ENCODE measurements at places on chromosomes 4 and X. TPM values are rescaled to one million over a fixed set of nuclear protein-coding genes. Genes with fewer than 3 reads are reported as not detected.

GRCh38 chr4:151745481-151746231 lies 15.2 kb downstream of the GATB start:
- DNase-seq, result no peak

DNA sequence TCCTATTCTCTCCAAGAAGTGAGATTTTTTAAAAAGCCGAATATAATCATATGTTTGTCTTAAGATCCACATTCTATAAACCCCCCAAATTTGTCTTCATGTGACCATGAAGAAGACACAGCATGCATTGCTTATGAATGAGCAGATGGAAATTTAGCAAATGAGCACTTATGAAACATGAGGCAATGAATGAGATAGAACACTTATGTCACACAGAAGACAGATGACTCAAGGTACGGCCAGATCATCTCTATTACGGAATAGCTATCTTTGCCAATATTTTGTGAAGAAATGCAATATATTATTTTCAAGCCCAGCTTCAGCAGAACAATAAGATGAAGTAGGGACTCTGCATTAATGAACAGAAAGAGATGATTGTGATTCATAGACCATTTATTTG lies 21.4 kb downstream of the PHEX start:
- no peak for DNase-seq

DNA sequence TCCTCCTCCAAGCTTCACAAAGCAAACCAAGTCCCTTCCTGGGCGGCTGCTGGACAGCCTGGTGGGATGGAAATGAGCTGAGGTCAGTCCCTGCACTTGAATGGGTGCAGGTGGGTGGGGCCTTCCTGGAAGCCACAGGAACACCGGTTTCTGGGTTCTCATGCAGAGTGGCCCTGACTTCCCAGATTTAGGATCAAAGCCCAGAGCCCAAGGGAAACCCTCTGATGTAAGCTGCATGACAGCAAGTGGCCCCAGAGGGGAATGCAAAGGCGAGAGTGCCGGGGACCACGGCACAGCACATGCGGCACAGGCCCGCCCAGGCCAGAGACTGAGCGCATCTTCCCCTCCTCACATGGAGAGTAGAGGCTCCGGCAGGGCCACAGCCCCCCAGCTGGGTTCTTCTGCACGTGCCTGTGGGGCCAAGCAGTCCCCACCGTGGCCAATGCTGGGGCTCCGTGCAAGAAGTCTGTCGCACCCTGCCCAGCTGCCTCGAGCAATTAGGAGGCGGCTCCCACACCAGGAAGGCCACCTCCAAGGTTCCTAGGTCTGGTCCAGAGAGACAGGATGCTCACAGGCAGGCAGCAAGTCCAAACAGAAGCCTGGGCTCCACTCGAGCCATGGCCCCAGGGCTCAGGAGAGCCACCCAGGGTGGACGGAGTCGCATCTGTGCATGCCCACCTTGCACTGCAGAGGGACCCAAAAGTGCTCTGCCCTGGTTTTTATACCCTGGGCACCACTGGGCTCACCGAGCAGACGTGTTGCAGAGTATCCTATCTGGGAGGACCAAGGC lies 83.0 kb downstream of the HTRA3 start:
- DNase-seq, result no peak

DNA sequence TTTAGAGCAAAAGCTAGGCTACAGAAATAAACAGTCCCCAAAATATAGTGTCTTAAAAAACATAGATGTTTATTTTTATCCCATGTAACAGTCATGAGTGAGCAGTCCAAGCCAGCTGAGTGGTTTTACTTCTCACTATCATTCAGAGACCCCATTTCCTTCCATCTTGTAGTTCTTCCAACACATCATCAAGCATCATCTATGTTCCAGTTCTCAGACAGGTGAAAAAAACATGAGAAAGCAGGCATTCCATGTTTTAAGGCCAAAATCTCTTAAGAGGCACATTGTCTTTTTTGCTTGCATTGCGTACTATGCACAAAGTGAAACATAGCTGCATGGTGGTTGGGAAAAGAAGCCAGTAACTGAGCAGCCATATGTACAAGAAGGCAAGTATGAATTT lies 128.6 kb downstream of the ATOH1 start:
- DNase-seq, result no peak

DNA sequence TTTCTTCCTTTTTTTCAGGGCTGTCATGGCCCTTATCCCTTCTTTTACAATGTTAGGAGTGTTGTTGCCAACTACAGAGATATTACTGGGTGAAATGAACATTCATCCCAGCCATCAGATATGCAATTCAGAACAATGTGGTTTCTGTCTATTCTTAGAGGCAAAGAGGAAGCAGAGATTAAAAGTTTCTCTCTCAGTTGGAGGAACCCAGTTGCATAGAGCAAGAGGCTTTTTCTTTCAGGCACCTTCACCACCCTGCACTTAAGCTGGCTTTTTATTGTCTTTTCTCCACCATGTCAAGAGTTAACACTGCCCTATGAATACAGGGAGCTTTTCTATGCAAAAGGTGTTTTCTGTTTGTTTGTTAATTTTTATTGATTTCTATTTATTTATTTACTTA lies 1559.6 kb upstream of the IGFBP7 start:
- no peak for DNase-seq

GRCh38 chr4:178086320-178086719 lies 644.1 kb upstream of the AGA start:
- no peak for DNase-seq

DNA sequence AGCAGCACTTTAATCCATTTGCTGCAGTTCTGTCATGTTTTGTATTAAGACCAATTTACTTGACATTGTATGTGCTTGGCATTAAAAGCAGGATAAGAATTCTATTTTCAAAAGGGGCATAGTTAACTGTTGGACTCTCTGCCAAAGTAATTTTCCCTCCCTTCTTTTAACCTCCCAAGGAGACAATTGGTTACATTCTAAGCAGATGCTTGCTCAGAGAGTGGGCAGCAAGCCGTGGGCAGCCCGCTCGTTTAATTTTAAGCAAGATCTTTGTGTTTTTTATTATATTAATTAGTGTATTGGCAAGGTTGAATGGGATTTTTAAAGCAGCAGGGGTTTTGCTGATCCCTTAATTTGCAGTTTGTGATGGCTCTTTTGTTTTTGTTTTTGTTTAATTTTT lies 37.1 kb upstream of the KLHL8 start:
- no peak for DNase-seq

DNA sequence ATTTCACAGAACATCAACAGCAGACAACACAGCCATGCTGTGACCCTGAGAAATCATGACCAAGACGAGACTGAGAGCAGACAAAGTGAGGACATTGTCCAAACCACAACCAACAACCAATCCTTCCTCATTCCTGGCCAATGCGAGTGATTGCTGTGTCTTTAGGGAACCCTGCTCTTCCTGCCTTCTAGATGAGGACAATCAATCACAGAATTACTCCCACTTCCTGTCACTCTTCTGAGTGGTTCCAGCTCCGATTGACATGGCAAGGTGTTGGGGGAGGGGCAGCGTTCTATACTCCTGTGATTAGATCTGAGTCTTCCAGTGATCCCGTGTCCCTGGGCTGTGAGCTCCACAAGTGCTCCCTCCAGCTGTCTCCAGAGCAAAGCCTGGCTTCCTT lies 227.8 kb downstream of the STIM2 start:
- DNase-seq, result no peak

DNA sequence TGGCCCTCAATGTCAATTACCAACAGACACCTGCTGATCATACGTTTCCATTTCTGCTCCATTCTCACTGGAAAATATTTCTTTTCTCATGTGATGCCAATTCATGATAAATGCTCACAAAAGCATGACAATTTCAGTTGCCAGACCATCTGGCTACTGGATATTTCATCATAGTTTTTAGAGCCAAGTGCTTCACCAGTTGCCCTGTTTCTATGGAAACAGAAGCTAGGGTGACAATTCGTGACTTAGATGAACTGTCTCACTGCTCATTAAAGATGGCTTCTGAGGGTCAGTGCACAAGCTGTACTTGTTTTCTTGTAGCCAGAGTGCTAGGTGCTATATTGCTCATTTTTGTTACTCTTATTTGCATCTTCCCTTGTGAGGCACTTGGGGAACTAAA lies 184.9 kb downstream of the COMMD8 start:
- DNase-seq, result no peak

DNA sequence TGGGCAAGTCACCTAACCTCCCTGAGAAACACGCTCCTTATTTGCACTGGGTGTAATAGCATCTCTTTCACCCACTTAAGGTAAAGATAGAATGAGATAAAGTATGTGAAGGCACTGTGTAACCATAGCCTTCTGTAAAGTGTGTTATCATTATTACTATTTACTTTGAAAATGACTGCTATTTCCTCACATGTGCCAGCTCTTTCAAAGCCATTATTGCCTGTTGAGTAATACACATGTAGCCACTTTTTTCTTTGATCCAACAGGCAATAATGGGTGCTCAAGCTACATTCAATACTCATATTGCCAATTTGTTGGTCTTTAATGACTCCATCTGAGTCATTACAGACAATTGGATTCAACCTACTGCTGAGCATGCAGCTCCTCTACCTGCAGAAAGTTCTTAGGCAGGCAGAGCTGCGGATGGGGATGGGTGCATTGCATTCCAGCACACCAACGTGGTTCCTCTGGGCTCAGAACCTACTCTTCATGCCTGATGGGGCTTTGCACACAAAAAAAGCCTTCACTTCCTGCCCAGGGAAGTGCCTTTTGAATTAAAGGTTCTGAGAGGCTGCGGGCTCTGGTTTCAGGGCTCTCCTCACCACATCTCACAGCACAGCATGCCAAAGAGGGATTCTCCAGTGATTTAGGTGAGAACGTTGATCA lies 9.7 kb downstream of the PTCHD1 start:
- DNase-seq, result no peak

GRCh38 chrX:3252744-3253143 lies 93.7 kb downstream of the MXRA5 start:
- DNase-seq, result no peak

DNA sequence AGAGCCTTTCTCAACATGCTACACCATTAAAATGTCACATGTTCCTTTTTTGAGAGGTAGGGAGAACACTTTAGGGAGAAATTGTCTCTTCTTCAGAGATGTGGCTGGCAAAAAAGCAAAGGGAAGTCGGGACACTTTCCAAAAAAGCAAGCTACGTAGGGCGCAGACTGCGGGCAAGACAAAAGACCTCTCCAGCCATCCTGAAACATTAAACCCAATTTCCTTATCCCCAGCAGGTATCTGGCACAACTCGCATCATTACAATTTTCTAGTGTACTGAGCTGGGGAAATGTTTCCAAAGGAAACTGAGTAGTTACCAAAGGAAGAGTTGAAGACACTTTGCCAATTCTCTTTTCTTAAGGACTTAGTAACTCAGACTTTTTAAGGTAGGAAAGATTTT lies 116.0 kb downstream of the PACRGL start:
- DNase-seq, result no peak

DNA sequence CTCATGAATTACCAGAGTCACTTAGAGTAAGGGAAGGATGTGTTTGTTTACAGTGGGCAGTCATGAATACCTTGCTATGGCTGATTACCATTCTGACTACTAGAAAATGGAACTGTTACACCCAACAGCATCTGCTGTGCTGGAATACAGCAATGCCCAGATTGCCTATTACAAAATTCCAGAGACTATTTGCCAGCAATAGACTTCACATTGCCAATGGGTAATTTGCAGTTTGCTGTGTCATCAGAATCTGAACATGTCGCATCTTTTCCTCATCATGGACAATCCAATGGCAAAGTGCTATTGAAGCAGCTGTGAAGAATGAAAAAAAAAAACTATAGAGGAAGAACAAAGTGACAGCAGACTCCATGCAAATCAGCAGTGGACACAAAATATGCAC lies 356.6 kb downstream of the CXXC4 start:
- no peak for DNase-seq

DNA sequence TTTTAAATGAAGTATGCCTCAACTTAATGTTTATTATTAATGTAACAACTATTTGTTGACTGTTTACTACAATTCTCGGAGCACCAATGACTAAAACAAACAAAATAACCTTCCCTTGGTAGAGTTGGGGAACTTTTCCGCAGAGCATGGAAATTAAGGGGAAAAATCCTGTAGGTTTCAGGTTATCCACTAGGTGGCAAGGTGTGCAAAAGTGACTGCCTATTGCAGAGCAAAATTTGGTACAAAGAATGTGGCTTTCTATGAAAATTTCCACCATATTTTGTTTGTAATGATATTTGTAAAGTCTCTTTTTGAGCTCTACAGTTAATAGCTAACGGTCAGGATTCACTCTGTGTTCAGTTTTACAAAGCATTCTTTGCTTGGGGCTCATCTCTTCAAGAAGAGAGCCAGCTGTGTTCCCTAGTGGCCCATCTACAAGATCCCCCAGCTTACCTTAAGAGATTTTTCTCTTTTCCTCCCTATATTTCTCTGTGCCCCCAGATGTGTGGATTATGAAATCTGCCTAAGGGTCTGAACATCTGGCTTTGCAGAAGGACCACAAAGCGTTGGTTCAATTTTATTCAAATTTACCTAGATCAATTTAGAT lies 61.1 kb downstream of the FBXO8 start:
- no peak for DNase-seq

- peak; percentile 42 for DNase-seq
These were observed at the start of gene SMS for GRCh38 chrX:21940356-21940829. SMS (plus strand) TSS chrX:21940709; CDS start chrX:21940825, 116 bp downstream.

The ZCCHC12 gene
- total RNA-seq, result not detected

The VSIG1 gene
- 32.7 TPM for total RNA-seq
